ENCODE measurements at places on chromosomes 2 and 18.

DNA sequence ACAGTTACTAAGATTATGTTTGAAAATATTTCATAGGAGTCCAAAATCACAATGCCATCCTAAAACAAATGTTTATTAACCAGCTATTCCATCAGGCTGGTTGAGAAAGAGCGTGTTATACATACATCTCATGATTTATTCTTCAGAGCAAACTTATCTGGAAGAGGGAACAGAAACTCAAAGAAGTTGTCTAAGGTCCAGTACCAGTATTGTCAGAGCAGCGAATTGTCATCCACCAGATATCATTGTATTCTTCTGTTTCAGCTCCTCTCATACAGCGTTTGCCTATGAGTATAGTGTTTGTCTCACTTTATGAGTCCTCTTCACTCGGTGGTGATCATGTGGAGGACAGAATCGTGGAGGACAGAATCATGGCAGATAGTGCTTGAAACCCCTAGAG, 238.2 kb downstream of the OSR1 start:
- no peak for DNase-seq

DNA sequence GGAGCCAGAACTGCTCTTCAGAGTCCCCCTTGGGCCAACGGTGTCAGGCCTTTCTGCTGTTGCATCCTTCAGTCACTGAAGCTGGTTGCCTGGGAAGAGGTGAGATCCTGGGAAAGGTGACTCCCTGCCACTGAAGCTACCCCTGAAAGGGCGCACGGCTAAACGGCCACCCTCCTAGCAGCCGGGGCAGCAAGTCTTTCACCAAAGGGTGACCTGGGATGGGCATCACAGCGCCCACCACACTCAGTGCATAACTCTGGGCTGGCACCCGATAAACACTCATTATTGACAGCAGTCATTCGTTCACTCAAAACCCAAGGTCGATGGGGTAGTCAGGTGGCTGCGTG, 26.5 kb upstream of the FOSL2 start:
- DNase-seq: no peak

- no peak for DNase-seq
Measured at GRCh38 chr2:240369801-240370585, 65.5 kb upstream of the GPC1 start.

GRCh38 chr2:175955136-175955535, 46.9 kb downstream of the LNPK start:
- DNase-seq: no peak

GRCh38 chr2:101817481-101817880, 120.0 kb downstream of the MAP4K4 start:
- no peak for DNase-seq

- no peak for DNase-seq
Measured at GRCh38 chr18:5983488-5983887, 88.2 kb upstream of the TMEM200C start.

DNA sequence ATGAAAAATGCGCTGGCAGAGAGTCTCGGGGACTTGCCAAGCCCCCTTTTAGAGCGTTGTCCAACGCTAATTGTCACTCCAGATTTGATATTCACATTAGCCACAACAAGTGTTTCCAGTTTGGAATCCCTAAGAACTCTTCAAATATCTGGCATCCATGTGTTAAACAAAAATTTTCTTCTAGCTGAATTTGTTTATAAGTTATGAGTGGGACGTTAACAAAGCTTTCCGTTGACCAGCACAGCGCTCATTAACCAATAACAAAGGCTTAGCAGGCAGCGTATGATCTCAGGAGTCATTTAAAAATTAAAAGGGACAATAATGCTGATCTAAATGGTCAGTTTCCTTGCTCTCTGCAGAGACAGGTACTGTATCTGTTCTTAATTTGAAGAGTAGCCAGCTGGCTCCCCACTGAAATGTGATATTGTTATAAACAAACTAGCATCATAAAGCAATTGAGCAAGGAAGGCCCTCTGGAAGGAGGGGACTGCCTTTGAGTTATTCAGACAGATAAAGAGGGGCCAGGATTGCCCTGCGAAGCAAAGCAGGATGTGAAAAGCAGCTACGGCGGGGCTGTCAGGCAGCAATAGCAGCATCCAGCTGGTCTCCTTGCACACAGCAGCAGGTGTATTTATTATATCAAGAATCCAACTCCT, 337.2 kb upstream of the SALL3 start:
- DNase-seq: no peak

DNA sequence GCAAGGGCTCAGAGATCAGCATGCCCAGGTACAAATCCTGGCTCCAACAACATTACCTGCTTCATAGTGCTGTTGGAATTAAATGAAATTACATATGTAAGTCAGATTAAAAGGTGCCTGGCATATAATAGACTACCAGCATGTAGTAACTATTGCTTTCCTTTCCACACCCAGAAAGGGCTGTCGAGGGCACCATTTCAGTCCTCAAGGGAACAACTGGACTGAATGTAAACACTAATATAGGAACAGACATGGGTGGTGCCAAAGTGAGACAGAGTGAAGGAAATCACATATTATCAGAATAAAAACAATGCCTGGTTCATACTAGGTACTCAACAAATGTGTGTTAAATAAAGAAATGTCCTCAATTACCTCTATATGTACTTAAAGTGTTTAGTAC, 43.3 kb downstream of the FAP start:
- DNase-seq: no peak

- DNase-seq: no peak
Measured at GRCh38 chr2:76288146-76288545, 577.4 kb upstream of the GCFC2 start.

GRCh38 chr2:42216694-42217093, 47.5 kb downstream of the EML4 start:
- DNase-seq: no peak

- DNase-seq: no peak
Measured at GRCh38 chr2:198483051-198483450, 678.7 kb downstream of the PLCL1 start.

DNA sequence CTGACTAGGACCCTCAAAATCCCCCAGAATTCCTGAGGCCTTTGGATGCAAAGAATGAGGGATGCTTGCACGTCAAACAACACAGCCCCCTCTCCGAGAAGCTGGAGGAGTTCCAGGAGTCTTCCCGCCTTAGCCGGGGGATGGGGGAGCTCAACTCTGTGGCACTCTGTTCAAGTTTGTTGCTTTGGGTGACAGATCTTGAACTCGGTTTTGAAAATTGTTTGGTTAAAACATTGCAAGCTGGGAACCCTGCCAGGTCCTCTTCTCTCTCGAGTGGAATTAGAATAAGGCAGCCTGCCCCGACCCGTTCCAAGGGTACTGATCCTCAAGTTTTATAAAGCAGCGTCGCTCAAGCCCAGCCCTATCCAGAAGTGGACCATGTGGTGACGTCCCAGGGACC, 244.1 kb downstream of the LOXHD1 start:
- no peak for DNase-seq

DNA sequence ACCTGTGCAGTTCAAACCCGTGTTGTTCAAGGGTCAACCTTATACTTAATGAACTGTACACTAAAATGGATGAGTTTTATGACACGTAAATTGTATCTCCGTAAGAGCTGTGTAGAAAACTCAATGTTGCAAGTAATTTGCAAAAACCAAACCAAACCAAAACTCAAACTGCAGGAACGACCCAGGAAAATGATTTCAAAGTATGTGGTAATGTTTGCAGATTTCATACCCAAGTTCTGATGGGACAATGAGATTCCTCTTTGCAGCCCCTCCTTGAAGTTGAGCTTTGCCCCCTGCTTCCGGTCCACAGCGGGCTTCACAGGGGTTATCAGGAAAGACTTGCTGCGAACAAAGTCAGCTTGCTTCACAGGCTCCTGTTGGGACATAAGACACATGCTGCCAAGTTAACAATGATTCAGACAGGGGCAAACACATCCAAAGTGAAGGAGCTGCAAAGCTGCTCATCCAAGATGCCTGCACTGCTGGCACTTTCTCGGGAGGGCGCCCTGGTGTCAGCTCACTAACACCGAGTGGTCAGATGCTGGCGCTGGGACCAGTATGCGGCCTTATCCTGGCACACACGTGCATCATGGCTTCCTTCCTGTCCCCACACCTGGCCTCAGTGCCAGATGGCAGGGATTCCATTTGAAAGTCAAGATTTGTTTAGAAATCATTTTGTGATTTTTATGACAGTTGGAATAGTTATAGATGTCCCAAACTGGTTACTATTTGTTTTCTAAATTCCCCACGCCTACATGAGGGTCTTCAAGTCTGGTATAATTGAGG, 65.2 kb upstream of the MGAT4A start:
- no peak for DNase-seq

DNA sequence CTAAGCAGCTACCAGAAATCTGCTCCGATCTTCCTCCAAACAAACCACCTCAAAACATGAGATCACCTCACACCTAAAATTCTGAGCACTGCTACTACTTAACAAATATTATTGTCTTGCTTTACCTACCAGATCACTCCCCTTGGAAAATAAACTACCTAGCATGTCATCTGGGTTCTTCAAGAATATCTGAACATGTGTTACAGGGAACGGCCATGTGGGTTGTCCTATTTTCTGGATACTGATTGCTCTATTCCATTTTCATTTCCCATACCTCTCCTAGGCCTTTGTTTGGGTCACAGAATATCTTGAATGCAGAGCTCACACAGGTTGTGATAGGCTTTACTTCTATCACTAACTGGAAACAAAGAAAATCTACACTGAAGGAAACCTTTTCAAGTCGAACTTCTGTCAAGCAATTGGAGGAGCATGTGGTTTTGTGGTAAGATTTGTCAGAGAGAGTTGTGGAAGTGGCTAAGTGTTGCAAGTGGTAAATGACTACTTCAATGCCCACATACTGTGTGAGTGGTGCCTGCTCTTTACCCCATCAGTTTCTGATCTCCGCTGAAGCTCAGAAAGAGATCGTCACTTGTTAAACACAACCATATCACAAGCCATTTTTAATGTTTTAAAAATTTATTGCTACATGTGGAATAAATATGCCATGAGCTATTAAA, 739.1 kb upstream of the ZEB2 start:
- DNase-seq: no peak

DNA sequence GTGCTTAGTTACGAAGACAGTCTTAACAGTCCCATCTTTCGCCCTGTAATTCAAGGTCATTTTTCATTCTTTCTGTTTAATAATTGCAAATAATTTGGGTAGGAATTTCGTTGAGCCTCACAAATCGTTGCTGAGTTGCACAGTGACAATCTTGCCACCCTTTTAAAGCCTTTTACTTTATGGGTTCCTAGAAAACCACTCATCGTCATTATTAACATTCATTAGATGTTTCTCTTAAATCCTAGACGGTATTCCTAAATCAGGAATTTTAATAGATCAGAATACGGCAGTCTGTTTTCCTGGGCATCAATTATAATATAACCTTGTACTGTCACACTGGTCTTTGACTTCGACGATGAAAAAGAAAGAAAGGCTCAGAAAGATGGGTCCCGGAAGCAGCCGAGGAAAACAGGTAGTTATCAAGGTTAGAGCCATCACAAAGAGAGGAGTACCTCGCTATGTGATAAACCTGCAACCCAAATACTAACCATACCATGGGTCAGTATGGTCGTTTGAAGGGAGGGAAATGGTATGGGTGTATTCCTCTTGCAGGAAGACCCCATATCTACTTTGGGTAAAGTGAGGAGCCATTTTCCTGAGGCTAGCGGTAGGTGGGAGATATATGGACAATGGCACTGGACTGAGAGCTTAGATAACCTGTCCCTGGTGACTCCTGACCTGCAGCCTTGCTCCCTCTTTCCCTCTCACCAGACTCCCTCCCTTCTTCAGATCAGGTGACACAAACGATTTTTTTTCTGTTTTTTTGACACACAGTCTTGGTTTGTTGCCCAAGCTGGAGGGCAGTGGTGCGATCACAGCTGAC, 981 bp upstream of the SF3B1 start:
- DNase-seq: no peak

- DNase-seq: no peak
Measured at GRCh38 chr2:38353402-38353801, 23.7 kb downstream of the ATL2 start.

DNA sequence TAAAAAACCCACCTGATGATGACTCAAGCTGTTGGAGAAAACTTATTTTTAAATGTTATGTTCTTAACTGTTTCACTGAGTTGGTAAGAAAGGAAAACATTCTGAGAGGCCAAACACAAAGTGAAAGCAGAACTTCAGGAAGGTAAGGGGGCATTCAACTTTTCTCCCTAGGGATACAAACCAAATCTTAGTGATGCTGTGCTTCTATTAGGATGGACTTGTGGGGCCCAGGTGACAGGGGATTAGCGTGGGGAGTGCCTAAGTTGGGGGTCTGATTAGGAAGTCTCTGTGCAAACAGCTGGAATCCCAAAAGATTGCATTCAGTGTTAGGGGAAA, 18.5 kb downstream of the PDCL3 start:
- DNase-seq: no peak

DNA sequence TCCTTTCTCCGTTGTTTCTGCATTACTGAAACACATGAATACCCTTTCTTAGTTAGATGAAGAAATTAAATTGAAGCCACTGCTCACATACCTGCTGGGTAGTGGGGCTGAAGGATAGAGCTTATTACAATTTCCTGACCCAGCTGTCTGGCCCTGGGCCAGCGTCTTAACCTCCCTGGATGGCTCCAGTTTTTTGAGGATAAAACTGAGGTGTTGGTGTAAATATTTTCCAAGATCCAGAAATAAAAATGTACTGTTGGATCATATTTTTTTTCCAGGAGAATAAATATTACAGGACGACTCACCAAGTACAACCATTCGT, 3.5 kb downstream of the RNF144A start:
- DNase-seq: no peak

DNA sequence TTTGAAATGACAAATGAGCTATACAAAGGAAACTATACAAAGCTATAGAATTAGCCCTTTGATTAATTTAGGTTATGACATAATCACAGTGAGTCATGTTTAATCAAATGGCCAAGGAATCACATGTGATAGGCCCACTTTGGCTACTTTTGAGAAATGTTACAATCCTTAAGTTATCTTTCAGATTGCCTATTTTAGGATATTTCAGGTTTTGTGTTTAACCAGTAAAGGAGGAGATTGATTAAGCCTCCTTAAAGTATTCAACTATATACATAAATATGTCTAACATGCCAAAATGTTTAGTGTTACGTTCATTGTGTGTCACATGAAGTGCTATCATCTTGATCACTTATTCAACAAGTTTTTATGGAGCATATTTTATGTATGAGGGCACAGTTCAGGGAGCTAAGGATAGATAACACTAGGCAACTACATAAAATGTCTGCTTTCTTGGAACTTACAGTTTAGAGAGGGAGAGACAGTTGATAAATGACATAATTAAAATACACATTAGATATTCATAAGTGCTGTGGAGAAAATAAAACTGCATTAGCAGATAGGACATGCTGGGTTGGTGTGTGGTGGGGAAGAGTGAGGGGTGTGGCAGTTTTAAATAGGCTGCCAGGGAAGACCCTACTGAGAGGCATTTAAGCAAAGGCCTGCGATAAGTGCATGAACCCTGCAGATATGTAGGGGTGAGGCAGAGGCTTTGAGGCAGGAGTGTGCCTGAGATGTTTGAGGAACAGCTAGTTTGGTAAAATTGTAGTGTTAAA, 77.2 kb downstream of the LTBP1 start:
- DNase-seq: no peak

GRCh38 chr18:8607776-8608742, 1.2 kb upstream of the RAB12 start:
- no peak for DNase-seq

All from cortex of kidney (tissue), 1 donor.